Cerebellar nuclear complex (tissue), 1 donor: ENCODE measurements at places on chromosomes 5 and 9.

DNA sequence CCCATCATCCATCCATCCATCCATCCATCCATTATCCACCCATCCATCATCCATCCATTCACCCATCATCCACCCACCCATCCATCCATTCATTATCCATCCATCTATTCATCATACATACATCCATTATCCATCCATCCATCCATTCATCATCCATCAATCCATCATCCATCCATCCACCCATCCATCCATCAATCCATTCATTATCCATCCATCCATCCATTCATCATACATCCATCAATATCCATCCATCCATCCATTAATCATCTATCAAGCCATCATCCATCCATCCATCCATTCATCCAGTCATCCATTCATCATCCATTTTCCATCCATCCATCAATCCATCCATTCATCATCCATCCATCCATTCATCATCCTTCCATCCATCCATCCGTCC lies 89.0 kb downstream of the NSG2 start:
- DNase-seq, result no peak

DNA sequence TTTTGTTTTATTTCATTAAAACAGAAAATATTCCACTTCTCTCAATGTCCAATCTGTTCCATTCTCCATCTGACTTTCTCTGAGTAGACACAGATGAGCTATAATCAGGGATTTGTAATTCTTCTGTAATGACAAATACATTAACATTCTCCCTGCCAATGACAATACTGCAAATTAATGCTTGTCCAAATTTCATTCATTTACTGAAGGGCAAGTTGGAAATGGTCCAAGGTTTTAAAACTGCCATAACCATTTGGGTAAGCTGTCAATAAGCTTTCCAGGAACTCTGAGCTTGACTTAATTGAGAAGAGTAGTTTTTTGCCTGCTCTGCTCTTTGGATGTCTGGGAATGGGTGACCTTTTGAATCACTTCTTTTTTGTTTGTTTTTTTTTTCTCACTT lies 253.5 kb downstream of the DMRTA1 start:
- DNase-seq, result no peak

- DNase-seq, result no peak
These were observed 443.8 kb downstream of the SPOCK1 start for GRCh38 chr5:137055271-137055872.

DNA sequence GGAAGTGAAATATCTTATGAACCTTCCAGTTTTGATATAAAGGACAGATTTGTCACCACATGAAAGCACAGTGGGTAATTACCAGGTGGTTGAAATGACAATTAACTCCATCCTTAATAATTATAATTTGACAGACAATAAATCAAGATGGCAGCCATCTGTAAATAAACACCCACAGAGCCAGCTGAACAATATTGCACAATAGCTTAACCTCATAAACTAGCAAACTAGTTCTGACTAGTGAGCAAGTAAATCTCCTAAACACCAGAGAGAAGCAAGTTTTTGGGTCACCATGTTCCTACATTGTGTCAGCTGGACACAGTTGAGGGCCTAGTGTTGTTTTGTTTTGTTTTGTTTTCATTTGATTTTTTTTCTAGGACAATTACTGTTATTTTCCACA lies 577.4 kb downstream of the ACTL7B start:
- no peak for DNase-seq

- DNase-seq, result no peak
These were observed 58.7 kb upstream of the ERBIN start for GRCh38 chr5:65867542-65868195.

- DNase-seq, result no peak
These were observed 25.7 kb downstream of the TAS2R1 start for GRCh38 chr5:9604416-9604815.

GRCh38 chr9:69019808-69020207 lies 5.9 kb upstream of the PRKACG start:
- no peak for DNase-seq

- no peak for DNase-seq
These were observed 94.9 kb upstream of the MINAR2 start for GRCh38 chr5:129653057-129653375.

- no peak for DNase-seq
These were observed 56.3 kb upstream of the DIRAS2 start for GRCh38 chr9:90698871-90699440.

DNA sequence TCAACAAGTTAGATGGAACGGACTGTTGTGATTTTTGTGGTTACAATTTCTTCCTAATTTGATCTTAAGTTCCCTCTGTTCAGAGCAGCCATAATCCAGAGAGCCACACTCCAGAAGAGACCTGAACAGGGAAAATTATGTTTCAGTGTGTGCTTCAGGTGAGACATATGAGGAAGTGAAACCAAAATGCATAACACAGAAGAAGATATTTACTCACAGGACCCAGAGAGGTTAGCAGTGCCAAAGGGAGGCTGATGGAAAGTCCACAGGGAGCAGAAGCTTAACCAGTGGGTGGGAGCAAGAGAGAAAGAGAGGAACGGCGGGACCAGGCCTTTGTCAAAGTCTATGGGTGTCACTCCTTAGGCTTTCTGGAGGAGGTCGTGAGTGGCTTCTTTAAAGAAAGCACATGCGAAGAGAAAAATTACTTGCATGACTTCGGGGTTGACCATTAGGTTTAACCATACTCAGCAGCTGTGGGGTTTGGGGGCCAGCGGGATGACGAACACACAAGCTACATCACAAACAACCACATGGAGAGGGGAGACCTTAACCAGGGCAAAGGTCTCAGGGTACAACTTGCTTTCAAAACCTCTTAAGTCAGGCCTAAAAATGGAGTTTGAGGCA lies 141.4 kb downstream of the MED10 start:
- no peak for DNase-seq

DNA sequence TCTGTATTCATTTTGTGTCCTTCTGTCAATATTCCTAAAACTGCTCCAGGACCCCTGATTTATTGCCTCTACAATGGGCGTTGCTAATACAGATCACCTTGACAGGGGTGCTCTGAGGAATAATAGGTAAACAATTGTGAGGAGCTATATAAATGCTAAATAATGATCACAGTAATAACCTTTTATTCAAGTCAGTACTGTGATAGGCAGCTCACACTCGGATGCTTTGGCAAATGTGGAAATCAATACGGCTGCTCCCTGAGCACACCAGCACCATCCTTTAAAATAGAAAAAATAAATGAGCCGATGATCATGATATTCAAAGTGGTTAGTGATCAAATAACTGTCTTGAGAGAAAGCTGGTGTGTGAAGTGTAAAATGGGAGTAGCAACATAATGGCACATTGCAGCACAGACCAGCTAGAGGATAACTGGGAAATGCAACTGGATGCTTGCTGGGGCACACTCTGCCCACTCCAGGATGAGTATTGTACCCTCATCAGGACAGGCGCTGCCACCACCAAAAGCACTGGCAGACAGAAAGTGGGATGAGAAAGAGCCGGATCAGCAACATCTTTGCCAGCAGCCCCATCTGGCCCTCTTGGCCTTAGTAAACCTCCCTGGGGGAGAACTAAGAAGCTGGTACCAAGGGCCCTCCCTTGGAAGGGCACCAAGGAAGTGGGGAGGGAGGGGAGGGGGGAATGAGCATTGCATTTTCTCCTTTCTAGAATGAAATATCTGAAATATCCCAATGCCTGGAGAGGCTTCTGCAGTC lies 69.4 kb upstream of the SPATA31D4 start:
- no peak for DNase-seq

DNA sequence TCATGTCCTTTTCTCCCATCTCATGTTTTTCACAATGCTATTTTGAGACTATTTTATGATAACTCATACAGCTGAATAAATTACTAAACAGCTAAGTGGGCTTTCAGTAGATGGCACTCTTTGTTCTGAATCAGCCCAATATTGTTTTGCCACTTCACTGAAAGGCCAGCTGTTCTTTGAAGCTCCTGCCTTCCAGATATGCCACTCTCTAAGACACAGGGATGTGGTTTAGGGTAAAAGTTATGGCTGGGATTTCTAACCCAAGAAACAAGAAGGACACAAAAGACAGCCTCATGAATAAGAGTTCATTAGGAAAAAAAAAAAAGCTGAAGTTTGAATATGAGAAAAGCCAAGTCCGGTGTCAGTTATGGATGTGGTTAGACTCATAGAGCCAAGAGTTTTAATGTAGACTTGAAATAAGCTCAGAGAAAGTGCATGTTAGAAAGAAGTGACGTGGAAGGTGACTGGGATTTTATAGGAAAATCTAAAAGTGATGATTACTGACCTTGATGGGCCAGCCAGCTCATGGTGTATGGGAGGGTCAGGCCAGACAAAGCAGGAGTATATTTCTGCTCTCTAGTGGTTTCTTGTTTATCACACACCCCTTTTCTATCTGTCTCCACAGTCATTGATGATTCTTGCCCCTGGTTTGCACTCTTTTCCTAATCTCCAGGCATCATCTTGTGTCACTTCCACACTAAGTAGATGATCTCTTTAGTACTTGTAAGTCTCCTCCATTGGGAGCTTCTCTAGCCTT lies 488.5 kb downstream of the NR2F1-AS1 start:
- no peak for DNase-seq

- DNase-seq, result no peak
These were observed 4.4 kb upstream of the FOXE1 start for GRCh38 chr9:97848480-97849237.

DNA sequence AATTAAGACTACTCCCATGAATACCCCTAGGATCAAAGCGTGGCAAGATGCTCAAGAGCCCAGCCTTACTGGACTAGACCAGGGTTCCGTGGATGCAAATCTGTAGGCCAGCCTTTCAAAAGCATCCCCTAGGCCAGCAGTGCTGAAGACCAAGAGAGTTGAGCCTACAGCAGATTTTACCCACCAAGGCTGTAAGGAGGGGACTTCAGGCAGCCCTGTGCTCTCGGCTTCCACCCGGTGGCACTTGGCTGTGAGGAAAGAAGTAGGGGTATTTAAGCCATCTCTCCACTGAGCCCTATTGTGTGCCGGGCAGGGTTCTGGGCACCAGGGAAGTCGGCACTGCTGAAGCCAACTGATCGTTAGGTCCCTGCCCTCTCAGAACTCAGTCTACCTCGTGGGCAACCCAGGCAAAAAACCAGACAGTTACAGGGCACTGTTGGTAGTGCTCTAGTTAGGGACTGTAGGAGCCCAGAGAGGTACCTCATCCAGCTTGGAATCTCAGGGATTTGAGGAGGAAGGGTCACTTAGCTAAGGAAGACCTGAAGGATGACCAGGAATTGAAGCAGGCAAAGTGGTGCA lies 25.5 kb downstream of the TCF7 start:
- DNase-seq, result no peak

GRCh38 chr9:130246126-130246525 lies 19.4 kb upstream of the HMCN2 start:
- no peak for DNase-seq

- no peak for DNase-seq
These were observed 479.4 kb downstream of the AGTPBP1 start for GRCh38 chr9:85262333-85262732.

DNA sequence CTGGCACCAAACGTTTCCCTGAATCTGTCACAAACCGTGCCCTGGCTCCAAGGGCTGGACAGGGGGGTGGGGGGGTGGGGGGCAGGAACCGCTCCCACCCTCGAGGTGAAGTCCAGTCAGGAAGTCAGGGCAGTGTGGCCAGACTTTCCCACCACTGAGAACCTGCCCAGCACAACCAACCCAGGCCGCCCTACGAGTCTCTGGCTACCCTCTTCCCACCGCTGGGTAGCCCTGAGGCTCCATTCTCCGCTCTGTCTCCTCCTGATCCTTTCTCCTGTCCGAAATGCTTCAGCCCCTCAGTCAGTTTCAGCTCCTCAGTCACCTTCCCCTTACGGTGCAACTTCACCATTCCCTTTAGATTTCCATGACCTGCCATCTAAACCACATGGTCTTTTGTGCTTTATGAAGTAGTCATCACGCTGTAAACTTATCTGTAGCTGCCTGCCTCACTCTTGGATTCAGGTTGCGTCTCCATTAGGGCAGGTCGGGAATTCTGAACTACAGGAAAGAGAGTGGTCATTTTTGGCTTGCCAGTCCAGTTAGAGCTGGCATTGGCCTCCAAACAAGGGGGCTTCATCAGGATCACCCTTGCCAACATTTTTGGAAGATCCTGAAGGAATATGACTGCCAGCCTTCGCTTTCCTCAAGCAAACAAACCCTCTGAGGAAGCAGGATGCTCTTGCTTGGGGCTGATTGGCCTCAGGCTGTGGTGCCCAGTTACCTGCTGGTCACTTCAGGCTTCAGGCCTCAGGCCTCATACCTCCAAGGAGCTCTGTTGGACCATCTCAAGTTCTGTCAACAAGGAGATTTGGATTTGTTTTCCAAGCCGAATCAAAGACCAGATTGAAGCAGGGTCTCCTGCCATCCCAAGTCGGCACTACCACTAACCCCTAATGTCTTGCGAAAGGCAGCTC lies 794 bp upstream of the DCAF12 start:
- DNase-seq, result no peak

GRCh38 chr5:86970361-86970760 lies 297.3 kb upstream of the RASA1 start:
- no peak for DNase-seq

GRCh38 chr5:37111426-37112382 lies 137.5 kb downstream of the CPLANE1 start:
- no peak for DNase-seq

- no peak for DNase-seq
These were observed 110.6 kb downstream of the GADD45G start for GRCh38 chr9:89715318-89715858.

GRCh38 chr5:138402640-138403039 lies 36.2 kb upstream of the REEP2 start:
- DNase-seq, result no peak

DNA sequence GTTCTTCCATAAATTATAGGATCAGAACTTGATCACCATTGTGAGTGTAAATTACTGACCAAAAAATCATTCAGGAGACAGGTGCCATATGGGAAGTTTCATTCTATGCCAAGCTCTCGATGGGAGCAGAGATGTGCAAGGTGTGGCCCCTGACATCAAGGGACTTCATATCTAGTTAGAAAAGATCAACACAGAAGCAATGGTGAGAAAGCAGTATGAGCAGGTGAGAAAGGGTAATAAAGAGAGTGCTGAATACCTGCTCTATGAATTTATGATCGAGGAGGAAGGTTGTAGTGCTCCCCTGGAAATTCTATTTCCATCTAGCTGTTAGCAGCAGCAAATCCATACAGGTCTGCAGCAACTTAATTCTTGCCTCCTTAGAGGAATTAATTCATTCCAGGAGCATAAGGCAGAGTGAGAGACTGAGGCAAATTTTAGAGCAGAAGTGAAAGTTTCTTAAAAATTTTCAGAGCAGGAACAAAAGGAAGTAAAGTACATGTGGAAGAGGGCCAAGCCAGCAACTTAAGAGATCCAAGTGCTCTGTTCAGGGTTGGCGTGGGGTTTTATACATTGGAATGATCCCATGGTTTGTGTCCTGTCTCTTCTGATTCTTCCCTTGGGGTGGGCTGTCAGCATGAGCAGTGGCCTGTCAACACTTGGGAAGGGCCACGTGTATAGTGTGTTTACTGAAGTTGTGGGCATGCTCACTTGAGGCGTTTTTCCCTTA lies 181.8 kb downstream of the SAXO1 start:
- DNase-seq, result no peak

- DNase-seq, result no peak
These were observed 222.3 kb downstream of the ARL15 start for GRCh38 chr5:54088081-54088480.

GRCh38 chr5:168646335-168646734 lies 67.2 kb upstream of the PANK3 start:
- no peak for DNase-seq

- DNase-seq, result no peak
These were observed 32.4 kb downstream of the FYB1 start for GRCh38 chr5:39186722-39187539.
